CD4-positive, CD25-positive, alpha-beta regulatory T cell (primary cell): ENCODE measurements at places on chromosomes 5 and 9.

DNA sequence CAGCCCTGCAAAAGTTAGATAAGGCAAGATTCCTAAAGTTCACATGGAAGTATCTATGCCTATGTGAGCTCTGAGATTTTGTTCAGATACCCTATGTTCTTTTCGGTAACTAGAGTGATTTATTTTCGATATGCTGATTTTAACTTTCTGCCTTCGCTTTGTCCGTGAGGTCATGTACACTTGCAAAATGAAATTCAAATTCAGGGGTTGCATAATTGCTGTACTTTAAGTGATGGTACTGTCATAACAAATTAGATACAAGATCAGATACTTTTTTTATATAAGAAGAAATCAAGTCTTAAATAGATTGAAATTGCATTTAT is 350 bp upstream of the ECPAS start:
- no peak for DNase-seq

DNA sequence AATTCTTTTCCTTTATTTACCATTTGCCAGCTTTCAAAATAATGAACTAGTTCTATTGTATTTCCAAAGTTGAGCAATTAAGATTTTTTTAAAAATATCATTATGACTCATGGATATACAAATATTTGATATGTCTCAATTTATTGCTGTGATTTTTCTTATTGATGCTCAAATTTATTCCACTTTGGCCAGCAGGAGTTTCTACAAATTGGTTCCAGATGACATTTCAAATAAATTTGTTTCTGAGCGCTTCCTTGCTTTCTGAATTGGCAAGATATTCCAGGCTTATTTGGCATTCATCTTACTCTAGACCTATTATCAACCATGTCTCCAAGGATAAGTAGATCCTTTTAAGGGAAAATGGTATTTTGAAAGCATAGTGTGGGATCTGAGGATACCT is 58.5 kb upstream of the TJP2 start:
- no peak for DNase-seq

GRCh38 chr5:32767948-32768467 is 56.9 kb downstream of the NPR3 start:
- DNase-seq: no peak

DNA sequence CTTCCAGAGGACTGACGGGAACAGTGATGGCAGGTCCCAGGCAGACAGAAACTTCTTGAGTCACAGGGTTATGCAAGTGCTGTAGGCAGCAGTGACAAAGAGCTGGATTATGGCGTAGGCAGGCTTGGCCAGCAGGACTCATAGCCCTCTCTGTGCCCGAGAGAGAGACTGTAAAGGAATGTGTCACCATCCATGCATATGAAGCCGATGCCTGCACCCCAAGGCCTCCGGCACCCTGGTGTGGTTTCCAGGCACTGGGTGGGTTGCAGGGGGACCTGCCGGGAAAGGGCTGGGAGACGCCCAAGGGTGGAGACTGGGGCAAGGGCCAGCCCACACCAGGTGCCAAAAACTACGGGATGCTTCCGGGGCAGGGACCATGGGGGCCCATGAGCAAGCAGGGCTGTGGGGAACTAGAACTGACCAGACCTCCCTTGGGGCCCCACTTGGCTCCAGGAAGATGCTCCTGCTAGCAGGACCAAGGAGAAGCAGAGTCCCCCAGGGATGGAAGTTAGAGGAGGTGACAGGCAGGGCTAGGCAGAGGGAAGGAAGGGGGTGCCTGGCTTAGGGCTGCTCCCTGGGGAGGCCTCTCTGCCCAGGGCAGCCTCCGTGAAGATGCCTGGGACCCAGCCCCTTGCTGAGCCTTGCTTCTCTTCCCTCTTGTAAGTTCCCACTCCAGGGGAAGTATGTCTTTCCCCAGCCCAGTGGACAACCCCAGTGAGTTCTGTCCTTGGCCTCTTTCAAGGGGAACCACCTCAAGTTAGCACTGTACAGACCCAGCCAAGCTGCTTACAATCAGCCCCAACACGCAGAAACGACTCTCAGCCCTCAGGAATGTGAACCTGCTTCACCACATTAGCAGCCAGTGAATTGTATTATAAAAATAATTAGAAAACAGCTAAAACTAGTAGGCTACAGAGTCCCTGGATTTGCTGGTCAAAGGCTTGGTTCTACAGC is 10.5 kb upstream of the IPPK start:
- DNase-seq: no peak

DNA sequence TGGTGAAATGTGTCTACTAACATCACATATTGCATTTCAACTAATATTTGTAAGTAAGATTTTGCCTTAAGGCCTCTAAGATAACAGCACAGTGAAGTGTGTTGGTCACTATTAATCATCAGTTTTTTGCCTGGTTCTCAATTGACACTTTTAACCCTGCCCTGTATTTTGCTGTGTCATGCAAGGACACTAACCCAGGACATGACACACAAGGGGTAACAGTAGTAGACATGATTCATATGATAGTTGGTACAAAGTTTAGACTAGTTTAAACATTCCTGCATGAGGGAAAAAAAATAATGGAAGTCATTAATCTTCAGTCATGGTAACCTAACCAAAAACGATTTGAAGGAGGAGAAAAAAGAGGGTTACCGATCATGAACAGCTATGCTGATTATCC is 207.0 kb downstream of the DEPDC1B start:
- DNase-seq: no peak
